Stimulated activated naive CD8-positive, alpha-beta T cell treated with anti-CD3 and anti-CD28 coated beads, Interleukin-15, Interleukin-2, amounts not matched to agents 100 U/mL and 50 U/mL, for 24 hours (primary cell): ENCODE measurements at places on chromosomes 12 and 14.

- DNase-seq: no peak
These were observed 736.5 kb upstream of the LMO3 start for GRCh38 chr12:17342381-17342961.

- peak; percentile 3 for DNase-seq
These were observed 94.9 kb downstream of the NAV3 start for GRCh38 chr12:77925536-77926108.

- no peak for DNase-seq
These were observed 3.2 kb upstream of the MMP19 start for GRCh38 chr12:55845785-55846496.

- DNase-seq: peak; percentile 58
These were observed 5.3 kb upstream of the FOXN3 start for GRCh38 chr14:89422181-89422951.

DNA sequence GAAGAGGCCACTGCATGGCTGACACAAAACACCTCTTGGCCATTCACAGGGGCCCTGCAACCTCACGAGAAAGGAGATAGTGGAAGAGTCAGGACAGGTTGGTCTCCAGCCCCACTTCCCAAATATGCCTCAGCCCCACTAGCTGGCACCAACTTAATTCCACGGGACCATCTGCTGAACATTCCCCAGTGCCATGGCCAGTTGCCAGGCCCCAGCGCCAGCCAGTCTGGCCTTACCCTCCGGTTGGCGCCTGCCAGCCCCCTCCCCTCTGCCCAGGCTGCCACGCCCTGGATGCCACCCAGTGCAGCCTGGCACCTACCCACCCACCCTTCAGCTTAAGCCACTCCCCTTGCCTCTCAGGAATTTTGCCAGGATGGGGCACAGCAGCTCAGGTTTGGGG, 21.2 kb upstream of the HSPB8 start:
- DNase-seq: no peak

GRCh38 chr12:2017546-2018337, 13.5 kb upstream of the DCP1B start:
- no peak for DNase-seq

DNA sequence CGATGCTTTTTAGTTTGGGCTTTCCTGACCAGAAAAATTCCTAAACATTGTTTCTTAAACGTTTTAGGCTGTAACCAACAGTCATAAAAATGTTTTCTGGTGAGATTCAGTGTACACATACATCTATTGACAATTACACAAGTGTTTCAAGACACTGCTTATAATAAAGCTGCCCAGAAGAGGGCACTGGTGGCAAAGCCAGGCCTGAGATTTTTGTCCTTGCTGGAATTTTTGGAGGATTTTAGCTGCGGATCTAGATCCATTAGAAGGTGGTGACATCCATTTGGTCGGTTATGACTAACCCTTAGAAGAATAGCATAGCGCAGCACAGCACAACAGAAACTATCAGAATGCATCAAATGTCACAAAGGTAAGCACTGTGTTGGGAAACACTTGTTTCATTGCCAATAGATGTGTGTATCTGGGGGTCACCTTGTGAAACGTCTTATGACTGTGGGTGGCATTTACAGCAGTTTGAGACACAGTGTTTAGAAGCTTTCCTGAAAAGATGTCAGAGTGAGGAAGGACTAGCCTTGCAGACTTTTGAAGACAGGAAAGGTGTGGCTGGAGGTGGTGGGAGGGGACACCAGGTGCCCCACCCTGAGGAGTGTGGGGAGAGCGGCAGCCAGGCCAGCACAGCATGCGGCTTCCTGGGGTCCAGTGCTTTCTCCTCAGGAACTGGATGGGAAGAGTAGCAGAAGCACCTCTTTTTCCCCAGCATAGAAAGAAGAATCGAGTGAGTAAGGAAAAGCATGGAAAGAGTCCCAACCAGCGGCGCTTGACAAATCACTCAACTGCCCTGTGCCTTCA, 54.7 kb upstream of the FKBP4 start:
- no peak for DNase-seq

DNA sequence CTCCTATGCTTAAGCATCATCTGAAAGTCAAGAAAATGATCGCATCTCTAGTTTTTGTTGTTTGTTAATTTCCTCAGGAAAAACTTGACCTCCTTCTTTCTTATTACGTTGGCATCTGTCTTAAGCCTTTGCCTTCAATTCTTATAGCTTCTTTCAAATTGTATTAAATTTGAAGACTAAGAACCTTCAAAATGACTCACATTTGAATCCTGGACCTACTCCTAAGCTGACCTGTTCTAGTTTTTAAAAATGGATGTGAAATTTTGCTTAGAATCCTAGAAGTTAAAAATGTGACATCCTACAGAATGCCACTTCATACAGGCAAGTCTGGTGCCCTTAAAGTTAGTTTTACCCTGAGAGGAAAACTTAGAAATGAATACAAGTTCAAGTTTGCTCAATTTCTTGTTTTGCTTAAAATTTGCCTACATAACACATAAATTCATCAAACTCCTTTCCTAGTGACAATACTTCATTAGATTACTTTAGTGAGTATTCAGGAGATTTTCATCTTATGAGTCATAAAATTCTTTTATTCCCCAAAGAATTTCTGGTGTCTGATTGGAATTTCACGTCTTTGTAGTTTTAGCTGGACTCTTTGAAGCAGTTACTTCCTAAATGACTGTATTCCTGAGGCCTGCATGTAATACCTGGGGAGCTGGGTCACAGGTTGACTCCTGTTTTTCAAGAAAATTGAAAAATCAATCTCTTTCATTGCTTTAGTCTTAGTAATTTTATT, 152.3 kb downstream of the MSRB3 start:
- DNase-seq: no peak

GRCh38 chr12:120849765-120850164, 54.4 kb downstream of the SPPL3 start:
- no peak for DNase-seq

DNA sequence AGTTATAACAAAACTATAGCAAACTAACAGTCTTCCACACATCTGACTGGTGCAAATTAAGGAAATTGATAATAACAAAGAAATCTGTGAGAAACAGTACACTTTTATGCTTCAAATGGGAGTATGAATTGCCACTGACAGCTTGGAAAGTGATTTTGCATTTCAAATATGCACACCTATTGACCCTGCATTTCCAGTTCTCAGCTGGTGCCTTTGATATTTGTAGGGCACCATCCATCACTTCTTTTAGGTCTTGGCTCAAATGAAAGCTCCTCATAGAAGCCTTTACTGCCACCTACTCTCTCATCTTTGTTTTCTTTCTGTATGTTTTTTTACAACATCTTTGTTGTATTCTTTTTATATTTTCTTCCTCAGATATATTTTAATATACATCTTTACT, 125.1 kb downstream of the ST8SIA1 start:
- DNase-seq: no peak

GRCh38 chr12:110371408-110372055, 32.0 kb downstream of the ANAPC7 start:
- DNase-seq: no peak

DNA sequence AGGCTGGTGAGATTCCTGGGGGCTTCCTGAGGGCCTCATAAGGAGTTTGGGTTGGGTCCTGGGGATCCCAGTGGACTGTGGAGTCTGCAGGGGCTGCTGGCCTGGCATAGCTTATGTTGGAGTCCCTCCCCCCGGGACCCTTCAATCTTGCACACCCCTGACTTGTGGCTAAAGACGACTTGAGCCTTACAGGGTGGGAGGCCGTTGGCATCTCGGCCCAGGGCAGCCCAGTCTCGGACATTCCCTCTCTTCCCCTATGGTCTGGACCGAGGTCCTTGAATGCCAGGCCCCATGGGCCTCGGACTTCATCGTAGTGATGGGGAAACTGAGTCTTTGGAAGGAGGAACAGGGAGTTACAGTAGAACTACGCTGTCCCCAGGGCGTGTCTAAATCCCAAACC, 12.5 kb downstream of the RTL1 start:
- DNase-seq: no peak

GRCh38 chr12:124732275-124733075, 131.2 kb downstream of the SCARB1 start:
- DNase-seq: no peak

- DNase-seq: peak; percentile 73
These were observed 107.3 kb downstream of the ZFP36L1 start for GRCh38 chr14:68685419-68686204.

- DNase-seq: no peak
These were observed 219.4 kb downstream of the KSR2 start for GRCh38 chr12:117749431-117749830.
